C1 segment of cervical spinal cord (tissue), 14 donors: ENCODE measurements at places on chromosomes 6 and 20.

GRCh38 chr20:29740951-29741593 is 1516.4 kb upstream of the DEFB115 start:
- DNase-seq, result no peak

- no peak for DNase-seq
Observed at GRCh38 chr20:32945710-32946221, 58.5 kb downstream of the SUN5 start.

DNA sequence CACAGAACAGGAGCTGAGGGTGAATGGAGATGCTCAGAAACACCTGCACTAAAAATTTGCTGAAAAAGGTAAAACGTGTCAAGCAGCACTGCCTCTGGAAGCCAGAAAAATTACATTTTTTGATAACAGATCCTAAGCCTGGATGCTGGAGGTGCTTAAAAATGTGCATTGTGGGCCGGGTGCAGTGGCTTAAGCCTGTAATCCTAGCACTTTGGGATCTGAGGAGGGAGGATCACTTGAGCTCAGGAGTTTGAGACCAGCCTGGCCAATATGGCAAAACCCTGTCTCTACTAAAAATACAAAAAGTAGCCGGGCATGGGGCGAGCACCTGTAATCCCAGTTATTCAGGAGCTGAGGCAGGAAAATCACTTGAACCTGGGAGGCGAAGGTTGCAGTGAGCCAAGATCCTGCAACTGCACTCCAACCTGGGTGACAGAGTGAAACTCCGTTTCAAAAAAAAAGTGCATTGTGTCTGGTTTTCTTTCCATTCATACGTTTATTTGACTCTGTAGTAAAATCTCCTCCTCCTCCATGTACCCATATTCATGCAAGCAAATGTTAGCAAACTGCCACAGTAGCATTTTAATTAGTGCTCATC is 587 bp upstream of the BTN3A1 start:
- DNase-seq, result no peak

DNA sequence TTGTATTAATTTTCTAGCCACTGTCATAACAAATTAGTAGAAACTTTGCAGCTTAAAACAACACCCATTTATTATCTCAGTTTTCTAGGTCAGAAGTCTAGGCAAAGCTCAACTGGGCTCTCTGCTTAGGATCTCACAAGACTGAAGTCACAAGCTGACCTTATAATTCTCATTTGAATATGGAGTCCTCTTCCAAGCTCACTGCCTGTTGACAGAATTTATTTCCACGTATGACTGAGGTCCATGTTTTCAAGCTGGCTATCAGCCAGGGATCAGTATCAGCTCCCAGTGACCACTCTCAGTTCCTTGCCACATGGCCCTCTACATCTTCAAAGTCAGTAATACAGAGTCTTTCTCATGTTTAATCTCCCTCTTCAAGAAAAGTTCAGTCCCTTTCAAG is 11.7 kb upstream of the HLA-DQB2 start:
- no peak for DNase-seq

DNA sequence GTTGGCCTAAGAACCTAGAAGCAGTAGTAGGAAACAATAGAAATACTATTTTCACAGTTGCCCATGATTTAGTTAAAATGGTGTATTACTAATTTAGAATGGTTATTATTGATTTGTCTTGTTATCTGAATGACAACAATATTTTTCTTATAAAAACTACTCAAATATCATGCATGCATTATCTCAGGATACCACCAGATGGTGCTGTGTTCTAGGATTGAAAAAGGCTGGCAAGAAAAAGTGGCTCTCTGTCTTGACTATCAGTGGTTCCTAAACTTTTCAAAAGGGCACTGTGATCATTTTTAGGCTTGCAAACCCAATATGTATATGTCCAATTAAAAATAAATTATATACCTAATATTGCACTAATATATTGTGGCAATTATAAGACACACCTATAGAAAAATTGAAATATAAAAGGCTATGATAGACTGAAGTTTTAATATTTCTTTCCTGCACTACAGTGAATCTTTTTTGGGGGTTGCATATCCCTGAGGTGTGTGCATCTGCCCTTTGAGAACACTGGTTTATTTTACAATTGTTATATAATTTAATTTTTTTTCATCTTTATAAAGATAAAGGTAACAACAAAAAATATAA is 131.7 kb upstream of the MLIP start:
- no peak for DNase-seq

DNA sequence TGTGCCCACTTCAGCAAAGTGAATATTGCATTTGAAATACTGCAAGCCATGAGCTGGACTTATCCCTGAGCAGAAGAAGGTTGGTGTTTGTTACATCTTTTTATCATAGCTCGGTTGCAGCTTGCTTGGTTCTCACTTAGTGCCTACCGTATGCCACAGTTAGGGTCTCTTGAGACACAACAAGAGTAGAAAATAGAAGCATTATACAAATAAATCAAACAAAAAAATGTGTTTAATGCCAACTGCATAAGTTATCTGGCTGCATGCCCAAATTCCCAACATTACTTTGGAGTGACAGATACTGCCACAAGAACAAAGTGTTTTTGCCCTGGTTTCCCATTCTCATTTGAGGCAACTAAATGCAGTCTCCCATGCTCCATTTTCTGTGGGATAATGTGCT is 53.9 kb upstream of the LAMP5 start:
- no peak for DNase-seq

- no peak for DNase-seq
Observed at GRCh38 chr20:8780915-8781314, 288.0 kb upstream of the PLCB4 start.

DNA sequence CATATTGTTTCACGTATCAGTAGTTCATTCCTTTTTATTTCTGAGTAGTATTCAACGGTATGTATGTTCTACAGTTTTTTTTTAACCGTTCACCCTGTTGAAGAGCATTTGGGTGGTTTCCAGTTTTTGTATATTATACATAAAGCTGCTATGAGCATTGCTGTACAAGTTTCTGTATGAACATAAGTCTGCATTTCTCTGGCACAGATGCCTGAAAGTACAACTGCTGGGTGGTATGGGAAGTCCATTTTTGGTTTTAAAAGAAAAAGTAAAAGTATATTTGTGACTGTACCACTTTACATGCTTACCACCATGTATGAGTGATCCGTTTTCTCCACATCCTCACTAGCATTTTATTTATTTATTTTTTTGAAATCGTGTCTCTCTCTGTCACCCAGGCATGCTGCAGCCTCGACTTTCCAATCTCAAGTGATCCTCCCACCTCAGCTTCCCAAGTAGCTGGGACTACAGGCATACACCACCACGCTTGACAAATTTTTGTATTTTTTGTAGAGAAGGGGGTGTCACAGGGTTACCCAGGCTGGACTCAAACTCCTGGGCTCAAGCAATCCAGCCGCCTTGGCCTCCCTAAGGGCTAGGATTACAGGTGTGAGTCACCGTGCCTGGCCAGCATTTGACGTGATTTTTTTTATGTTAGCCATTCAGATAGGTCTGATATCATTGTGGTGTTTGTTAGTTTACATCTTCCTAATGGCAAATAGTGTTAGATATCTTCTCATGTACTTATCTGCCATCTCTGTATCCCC is 11.0 kb upstream of the SIM1 start:
- no peak for DNase-seq

- DNase-seq, result no peak
Observed at GRCh38 chr6:7976485-7977056, 66.0 kb upstream of the TXNDC5 start.

GRCh38 chr20:59117526-59117925 is 46.1 kb upstream of the ZNF831 start:
- no peak for DNase-seq

- DNase-seq, result no peak
Observed at GRCh38 chr20:51424270-51425117, 118.0 kb downstream of the NFATC2 start.

GRCh38 chr6:41726876-41727275 is 8.5 kb downstream of the TFEB start:
- no peak for DNase-seq

DNA sequence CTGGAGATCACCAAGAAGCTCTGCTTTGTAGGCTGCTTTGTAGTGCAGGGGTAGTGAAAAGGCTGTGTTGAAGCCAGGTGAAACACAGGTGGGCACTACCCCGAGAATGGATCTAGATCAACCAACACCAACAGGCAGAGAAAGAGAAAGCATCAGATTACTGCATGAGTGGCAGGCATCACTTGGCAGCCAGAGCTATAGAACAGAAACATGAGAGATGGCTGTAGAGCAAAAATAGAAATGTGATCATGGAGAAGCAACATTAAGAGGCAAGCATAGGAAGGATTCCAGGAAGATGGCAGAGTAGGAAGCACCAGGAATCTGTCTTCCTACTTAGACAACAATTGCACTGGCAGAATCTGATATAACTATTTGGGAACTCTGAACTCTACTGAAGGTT is 311.1 kb upstream of the TCF21 start:
- DNase-seq, result no peak
